ENCODE measurements at places on chromosomes 5 and 9. TPM values are rescaled to one million over a fixed set of nuclear protein-coding genes. Genes with fewer than 3 reads are reported as not detected.
A peak's percentile ranks its signal among the peaks of the same experiment; 100 is the strongest.

DNA sequence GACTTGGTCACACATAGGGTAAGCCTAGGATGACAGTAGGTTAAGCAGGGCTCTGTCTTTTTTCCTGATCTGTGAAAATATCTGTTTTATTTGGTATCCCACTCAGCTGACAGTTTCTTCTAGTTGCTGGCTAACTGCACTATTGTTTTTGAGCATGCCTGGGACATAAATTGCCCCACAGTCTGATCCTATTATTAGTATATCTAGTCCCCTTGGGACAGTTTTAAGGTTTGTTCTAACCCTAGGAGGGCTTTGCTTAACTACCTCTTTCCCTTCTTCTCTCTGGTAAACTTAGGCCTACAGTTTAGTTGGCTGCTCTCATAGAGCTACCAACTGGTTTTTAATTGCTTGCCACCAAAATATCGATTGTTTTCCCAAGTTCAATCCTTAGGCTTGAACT lies 446.6 kb downstream of the ARHGEF28 start:
- no peak overlapping the region for H3K4me3 ChIP-seq
- no peaks in the 10 kb centered on the region for H3K27me3 ChIP-seq
- no peak for DNase-seq
- H3K36me3 ChIP-seq: no peaks in the 10 kb centered on the region
- H3K4me1 ChIP-seq: no peaks in the 10 kb centered on the region

- H3K27ac ChIP-seq: peak within 1 kb of the TSS; percentile 98
- H3K36me3 ChIP-seq: no peaks in the 10 kb centered on the region
- peak; percentile 89 for DNase-seq
- peaks cover 54% of the 10 kb centered on the region for H3K4me1 ChIP-seq
Measured at GRCh38 chr9:71768388-71769174, at the start of gene CEMIP2. TSS of gene CEMIP2 (minus strand) at chr9:71768513. CDS start at chr9:71750373, 18,140 bp downstream.

DNA sequence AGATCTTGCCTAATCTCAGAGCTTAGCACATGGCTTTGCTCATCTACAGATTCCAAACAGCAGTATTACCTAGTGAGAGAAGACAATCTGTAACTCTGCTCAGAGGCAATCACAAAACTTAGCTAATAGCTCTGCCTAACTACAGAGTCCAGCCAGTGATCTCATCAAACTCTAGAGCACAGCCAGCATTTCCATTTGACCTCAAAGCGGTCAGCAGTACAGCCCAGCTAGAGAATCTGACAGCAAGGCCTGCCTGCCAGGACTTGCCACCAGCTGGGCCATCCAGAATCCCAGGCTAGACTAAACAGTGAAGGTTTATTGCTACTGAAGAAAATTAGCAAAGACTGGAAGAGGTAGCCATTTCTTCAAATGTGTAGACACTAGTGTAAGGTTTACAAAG lies 217.9 kb upstream of the VLDLR start:
- no peak overlapping the region for H3K27ac ChIP-seq
- H3K4me3 ChIP-seq: no peak overlapping the region
- H3K27me3 ChIP-seq: no peaks in the 10 kb centered on the region
- H3K4me1 ChIP-seq: no peaks in the 10 kb centered on the region
- H3K36me3 ChIP-seq: no peaks in the 10 kb centered on the region
- DNase-seq: no peak

- no peaks in the 10 kb centered on the region for H3K4me1 ChIP-seq
- H3K27me3 ChIP-seq: no peaks in the 10 kb centered on the region
- no peak overlapping the region for H3K27ac ChIP-seq
- H3K4me3 ChIP-seq: no peak overlapping the region
- H3K36me3 ChIP-seq: no peaks in the 10 kb centered on the region
- DNase-seq: no peak
Measured at GRCh38 chr9:24986331-24986730, 440.6 kb upstream of the IZUMO3 start.

IFNA7 gene
- total RNA-seq: not detected

PRR16 gene
- total RNA-seq: 15.3 TPM

ACOT12 gene
- total RNA-seq: not detected

FCN2 gene
- total RNA-seq: not detected

- no peak overlapping the region for H3K27ac ChIP-seq
- no peak for DNase-seq
- H3K27me3 ChIP-seq: no peaks in the 10 kb centered on the region
- no peaks in the 10 kb centered on the region for H3K4me1 ChIP-seq
- H3K36me3 ChIP-seq: no peaks in the 10 kb centered on the region
- no peak overlapping the region for H3K4me3 ChIP-seq
Measured at GRCh38 chr5:168713051-168713450, 133.9 kb upstream of the PANK3 start.

DNA sequence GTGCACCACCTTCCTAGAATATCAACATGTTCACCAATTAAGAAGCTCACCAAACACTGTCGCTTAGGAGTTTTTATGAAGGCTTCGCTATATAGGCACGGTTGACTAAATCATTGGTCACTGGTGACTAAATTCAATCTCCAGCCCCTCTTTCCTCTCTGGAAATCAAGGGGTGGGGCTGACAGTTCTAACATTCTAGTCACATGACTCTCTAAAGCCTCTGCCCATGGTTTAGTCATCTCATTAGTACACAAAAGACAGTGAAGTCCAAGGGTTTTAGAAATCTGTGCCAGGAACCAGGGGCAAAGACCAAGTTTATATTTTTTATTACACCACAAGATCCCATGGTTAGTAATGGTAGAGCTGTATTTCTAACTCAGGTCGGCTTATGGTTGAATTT lies 243.2 kb downstream of the ELAVL2 start:
- H3K27me3 ChIP-seq: no peaks in the 10 kb centered on the region
- no peak overlapping the region for H3K27ac ChIP-seq
- DNase-seq: no peak
- peaks cover 20% of the 10 kb centered on the region for H3K4me1 ChIP-seq

- H3K27ac ChIP-seq: no peak overlapping the region
- peaks cover 7% of the 10 kb centered on the region for H3K27me3 ChIP-seq
- DNase-seq: no peak
- no peak overlapping the region for H3K4me3 ChIP-seq
- H3K4me1 ChIP-seq: no peaks in the 10 kb centered on the region
- H3K36me3 ChIP-seq: no peaks in the 10 kb centered on the region
Measured at GRCh38 chr9:107935931-107936330, 446.4 kb upstream of the KLF4 start.

FAM153A gene
- 0.63 TPM for total RNA-seq

FXN gene
- 43.4 TPM for total RNA-seq

IL33 gene
- total RNA-seq: 27.1 TPM

Measured in left ventricle myocardium inferior (tissue), 1 donor.